ENCODE measurements at places on chromosomes 16 and 17. TPM values are rescaled to one million over a fixed set of nuclear protein-coding genes. Genes with fewer than 3 reads are reported as not detected.

GRCh38 chr16:2841606-2842339 is 11.7 kb downstream of the ZG16B start:
- H3K4me3 ChIP-seq, result no peak overlapping the region
- H3K4me1 ChIP-seq, result peaks cover 2% of the 10 kb centered on the region
- no peaks in the 10 kb centered on the region for H3K36me3 ChIP-seq
- DNase-seq, result no peak

Gene TMIGD1
- total RNA-seq, result not detected

Gene LRRC37A2
- total RNA-seq, result 5.7 TPM

Gene DHX58
- total RNA-seq, result 4.0 TPM

Gene SULT1A2
- 19.2 TPM for total RNA-seq

Gene KRT33A
- not detected for total RNA-seq

DNA sequence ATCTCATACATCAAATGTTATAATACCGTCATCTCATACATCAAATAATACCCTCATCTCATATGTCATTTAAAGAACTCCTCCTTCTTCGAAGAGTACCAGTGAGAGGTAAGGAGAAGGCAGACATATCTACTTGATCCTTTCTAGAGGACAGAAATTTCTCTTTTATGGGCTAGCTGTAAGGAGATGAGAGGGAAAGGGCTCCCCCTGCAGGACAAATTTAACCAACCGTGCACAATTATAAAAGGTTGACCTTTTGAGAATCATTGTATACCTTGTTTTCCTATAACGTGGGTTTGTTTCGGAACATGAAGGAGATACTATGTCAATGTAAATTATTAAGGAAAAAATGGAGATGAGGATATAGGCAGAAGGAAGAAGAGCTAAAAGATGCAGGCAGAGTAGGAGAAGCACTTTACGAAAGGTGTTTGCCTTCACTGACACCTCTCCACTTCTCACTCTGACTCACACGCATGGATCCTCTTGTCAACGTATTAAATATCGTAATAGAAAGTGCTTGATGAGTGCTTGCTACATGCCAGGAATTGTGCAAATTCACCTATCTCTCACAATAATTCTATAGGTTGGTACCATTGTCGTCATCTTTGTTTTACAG is 465.9 kb upstream of the ERCC4 start:
- DNase-seq, result peak; percentile 46
- H3K27me3 ChIP-seq, result no peaks in the 10 kb centered on the region
- H3K36me3 ChIP-seq, result no peaks in the 10 kb centered on the region
- H3K27ac ChIP-seq, result no peak overlapping the region
- H3K4me3 ChIP-seq, result no peak overlapping the region
- no peaks in the 10 kb centered on the region for H3K4me1 ChIP-seq

GRCh38 chr17:82297280-82297713 is 20.1 kb downstream of the CD7 start:
- DNase-seq, result no peak
- H3K4me3 ChIP-seq, result no peak overlapping the region
- H3K36me3 ChIP-seq, result no peaks in the 10 kb centered on the region
- H3K27ac ChIP-seq, result peak overlapping the region; percentile 73
- H3K27me3 ChIP-seq, result no peaks in the 10 kb centered on the region
- peaks cover 36% of the 10 kb centered on the region for H3K4me1 ChIP-seq

Gene CCL8
- total RNA-seq, result not detected

GRCh38 chr17:65564793-65565192 is 3.3 kb upstream of the AXIN2 start:
- no peaks in the 10 kb centered on the region for H3K27me3 ChIP-seq
- no peak overlapping the region for H3K4me3 ChIP-seq
